ENCODE measurements at places on chromosomes 1 and 21.

DNA sequence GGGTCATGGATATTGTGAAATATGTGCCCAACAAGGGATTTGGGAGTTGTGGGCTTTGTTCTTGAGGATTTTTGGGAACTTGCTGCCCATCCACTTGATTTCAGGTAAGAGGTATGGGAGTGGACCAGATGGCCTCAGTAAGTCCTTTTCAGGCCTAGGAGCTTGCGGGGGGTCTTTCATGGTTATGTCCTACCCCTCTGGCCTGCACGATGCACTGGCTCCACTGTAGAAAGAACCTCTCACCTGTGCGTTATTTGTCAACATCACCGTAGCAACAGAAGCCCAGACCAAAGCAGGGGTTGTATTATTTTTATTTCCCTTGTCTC is 8.6 kb downstream of the RIIAD1 start:
- DNase-seq: no peak

- no peak for DNase-seq
Observed at GRCh38 chr1:229596925-229597699, 28.8 kb downstream of the TAF5L start.

DNA sequence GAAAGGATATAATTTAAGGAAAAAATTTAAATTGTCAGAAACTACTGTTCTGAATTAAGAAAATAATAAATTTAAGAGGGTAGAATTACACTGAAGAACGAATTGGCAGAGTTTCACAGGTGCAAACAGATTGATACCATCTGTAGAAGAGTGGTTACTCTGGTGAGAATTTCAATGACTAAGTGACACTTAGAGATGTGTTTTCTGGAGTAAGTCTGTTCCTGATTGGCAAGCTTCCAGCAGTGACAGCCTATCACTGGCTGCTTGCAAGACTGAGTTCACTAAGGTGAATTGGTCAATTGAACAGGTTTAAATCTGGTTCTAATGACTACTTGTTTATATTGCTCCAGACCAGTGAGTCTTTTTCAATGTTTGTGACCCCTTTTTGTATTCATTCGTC is 838.2 kb upstream of the RGS18 start:
- no peak for DNase-seq

- DNase-seq: no peak
Observed at GRCh38 chr1:200546577-200546976, 74.0 kb downstream of the KIF14 start.

GRCh38 chr1:24641646-24642151 is 1.4 kb upstream of the SRRM1 start:
- peak; percentile 34 for DNase-seq

- no peak for DNase-seq
Observed at GRCh38 chr1:37540036-37540785, 13.9 kb downstream of the SNIP1 start.

GRCh38 chr1:32724678-32725614 is 22.4 kb upstream of the SYNC start:
- DNase-seq: no peak

DNA sequence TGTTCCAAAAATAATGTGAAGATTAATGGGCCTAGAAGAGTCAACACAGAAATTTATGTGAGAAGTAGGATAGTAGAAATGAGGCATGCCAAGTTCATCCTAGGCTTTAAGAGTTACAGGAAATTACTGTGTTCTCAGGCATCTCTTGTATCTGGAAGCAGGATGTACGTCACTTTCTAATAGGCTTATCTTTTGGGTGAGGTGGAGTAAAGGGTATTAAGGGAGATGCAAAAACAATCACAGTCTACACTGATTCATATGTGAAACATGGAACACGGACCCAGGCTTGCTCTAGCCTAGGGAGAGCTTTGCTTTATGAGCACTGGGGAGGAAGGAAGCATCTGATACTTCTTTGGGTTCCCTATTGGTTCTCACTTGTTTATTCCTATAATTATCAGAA is 84.5 kb upstream of the RGS4 start:
- no peak for DNase-seq

GRCh38 chr1:51516649-51517158 is 2.4 kb downstream of the EPS15 start:
- DNase-seq: peak; percentile 16

DNA sequence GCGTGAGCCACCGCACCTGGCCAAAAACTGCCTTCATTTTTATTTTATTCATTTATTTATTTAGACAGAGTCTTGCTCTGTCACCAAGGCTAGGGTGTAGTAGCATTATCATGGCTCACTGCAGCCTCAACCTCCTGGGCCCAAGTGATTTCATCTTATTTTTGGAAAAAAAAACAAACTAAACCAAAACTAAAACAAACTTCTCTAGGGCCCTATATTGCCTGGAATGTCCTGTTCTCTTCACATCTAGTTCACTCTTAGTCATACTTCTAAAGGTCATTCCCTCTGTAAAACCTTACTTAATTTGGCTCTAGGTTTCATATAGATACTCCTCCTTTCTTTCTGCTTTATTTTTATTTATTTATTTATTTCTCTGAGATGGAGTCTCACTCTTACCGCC is 15.6 kb downstream of the RPS27 start:
- DNase-seq: no peak

- no peak for DNase-seq
Observed at GRCh38 chr21:25752416-25752815, 17.6 kb downstream of the GABPA start.

GRCh38 chr1:228231189-228231588 is 23.3 kb downstream of the OBSCN start:
- no peak for DNase-seq

DNA sequence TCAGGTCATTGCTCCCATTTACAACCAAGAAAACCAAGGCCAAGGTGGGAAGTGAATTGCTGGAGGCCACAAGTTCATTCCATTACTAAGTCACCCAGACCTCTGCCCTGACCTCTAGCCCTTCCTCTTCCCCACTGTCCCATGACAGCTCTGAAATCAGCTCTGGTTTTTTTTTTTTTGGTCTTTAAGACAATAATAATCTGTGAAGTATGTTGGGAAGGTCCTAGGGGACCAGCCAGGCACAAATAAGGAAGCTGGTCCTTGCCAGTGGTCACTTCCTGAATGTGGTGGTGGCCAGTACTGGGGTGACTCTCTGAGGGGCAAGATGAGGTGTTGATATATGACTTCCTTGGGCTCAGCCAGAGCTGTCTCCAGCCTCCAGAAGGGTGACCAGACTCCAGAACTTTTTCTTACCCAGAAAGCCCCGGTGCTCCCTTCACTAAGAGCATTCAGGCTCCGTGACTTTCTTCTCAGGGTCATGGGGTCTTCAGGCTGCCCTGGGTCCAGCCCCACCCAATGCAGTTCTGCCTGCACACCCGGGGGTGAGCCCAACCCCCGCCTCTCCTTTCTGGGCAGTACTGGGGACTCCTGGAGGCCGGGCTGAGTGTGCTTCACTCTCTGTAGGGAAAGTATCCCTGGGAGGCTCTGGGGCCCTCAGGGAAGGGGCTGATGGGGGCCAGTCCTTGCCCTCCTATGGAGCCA is 159.6 kb downstream of the PTPRU start:
- DNase-seq: no peak

DNA sequence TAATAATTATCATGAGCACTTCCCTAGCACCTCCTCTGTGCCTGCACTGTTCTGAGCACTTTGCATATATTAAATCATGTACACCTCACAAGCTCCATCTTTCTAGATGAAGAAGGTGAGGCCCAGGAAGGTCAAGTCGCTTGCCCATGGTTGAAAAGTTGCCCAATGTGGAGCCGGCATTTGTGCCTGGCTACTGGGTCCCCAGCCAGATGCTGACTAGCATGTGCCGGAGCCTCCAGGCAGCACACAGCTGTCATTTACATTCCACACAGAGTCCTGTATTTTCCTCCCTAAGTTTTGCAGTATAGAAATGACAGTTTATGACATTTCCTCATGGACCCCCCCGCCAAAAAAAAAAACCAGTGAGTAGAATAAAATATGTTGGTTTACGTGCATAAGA is 94.3 kb downstream of the BCAR3 start:
- no peak for DNase-seq

DNA sequence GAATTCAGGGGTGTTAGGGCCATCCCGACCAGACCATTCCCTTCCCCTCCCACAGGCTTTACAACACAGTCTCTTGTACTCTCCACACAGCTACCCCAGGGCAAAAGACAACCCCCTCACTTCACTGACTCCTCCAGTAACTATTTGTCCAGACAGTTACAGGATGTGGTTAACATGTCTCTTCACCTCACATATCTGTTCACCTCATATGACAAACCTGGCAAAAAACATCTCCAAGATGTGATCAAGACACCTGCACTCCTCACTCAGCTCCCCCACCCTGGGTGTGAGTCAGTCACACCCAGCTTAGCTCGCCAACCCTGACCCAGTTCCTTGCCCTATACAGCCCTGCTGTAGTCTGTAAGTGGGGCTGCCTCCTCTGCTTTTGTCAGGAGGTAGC is 490.5 kb upstream of the CHRM3 start:
- DNase-seq: no peak

- no peak for DNase-seq
Observed at GRCh38 chr1:176864211-176864610, 300.3 kb downstream of the ASTN1 start.

DNA sequence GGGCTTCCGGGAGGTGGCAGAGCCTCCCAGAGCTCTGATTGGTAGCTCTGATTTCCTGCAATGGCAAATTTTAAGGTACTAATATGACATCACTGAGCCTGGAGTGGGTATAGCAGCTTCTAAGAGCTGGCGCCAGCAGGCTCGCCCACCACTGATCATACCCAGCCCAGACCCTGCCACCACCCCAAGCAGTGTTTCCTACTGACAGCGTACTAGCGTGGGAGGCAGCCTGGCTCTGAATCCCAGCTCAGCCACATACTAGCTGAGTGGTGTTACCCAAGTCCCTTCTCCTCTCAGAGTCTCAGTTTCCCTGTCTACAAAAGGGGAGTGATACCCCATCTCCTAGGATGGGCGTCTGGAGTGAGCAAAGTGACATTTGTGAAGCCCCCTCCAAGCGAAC is 13.0 kb upstream of the ALDH4A1 start:
- no peak for DNase-seq

DNA sequence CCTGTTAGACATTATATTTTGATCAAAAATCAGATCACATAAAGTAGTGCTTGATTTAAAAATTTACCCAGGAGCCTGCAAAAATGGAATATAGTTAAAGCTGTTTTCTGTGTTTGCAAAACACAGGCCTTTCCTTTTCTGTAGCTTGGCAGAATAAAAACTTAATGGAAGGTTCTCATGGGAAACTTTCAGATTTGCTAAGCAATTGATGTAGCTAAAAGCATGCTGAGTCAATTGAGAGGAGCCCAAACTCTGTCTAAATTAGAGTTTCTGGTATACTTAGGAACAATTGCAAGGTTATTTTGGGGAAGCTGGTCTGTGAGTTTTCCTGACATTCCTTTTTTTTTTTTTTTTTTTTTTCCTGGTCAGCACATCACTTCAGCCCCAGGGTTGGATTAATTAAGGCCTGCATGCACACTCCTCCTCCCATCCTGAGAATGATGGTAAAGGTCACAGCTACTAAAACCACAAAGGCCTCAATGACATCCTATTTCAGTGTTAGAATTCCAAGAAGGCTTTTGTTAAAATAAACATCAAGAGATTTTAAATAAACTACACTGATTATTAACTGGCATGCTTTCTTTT is 608.7 kb downstream of the PLPP3 start:
- DNase-seq: no peak

Measured in CD4-positive, alpha-beta T cell treated with Interleukin-12 subunit alpha and Interleukin-12 subunit beta, for 1 hour (primary cell).